ENCODE measurements at places on chromosomes 2 and 18.

DNA sequence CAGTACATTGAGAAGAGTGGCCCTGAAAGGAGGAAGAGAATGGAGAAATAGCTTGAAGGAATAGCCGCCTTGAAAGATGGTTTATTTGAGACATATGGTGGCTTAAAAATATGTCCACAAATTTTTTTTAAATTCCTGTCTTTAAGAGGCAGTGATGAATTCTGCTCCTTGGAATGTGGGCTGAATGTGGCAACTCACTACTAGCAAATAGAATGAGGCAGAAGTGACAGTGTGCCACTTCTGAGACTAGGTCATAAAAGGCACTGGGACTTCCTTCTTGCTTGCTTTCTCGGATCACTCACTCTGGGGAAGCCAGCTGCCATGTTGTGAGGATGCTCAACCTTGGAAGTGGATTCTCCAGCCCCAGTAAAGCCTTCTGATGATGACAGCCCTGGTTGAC is 67.0 kb downstream of the FAM161A start:
- DNase-seq, result no peak

- no peak for DNase-seq
These were observed 146.5 kb downstream of the DDX1 start for GRCh38 chr2:15738225-15738546.

GRCh38 chr18:74689251-74689650 is 91.6 kb downstream of the ZNF407 start:
- DNase-seq, result no peak

DNA sequence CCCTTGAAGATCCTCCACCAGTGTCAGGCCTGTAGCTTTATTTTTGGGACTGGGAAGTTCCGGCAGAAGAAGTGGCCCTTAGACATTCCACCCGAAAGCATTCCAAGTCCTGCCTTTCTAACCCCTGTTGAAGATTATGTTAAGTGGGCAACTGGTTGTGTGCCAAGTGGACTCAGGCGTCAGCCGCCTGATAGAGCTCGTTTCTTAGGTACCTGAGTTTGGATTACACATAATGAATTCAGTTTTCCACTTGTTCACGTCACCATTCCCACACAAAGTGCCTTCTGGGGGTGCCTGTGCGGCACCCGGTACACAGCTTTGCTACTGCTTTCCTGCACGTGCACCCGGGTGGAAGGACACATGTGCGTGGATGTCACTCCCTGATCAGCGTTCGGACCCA is 156.5 kb downstream of the PTGR3 start:
- DNase-seq, result no peak

- DNase-seq, result no peak
These were observed 56.0 kb downstream of the ABCA12 start for GRCh38 chr2:215082446-215082845.

- DNase-seq, result no peak
These were observed 102.9 kb upstream of the RAB6C start for GRCh38 chr2:129876541-129876940.

- DNase-seq, result no peak
These were observed 39.6 kb downstream of the DOK1 start for GRCh38 chr2:74593826-74594772.

- peak; percentile 82 for DNase-seq
These were observed 107.1 kb upstream of the TTN start for GRCh38 chr2:178914259-178914849.

- DNase-seq, result peak; percentile 24
These were observed 7.0 kb downstream of the INHBB start for GRCh38 chr2:120352696-120353590.

DNA sequence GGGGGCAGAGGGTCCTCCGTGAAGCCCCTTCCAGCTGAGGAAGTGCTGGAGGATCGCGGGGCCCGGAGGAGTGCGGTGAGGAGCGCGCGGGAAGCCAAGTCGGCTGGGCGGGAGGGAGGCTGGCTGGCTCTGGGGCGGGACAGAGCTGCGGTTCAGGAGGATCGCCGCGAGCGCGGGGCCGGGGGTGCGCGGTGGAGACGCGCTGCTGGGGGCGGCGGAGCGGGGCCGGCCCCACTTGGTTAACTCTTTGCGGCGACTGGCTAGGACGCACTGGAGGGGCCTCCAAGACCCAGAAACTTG is 464 bp downstream of the CYBRD1 start:
- no peak for DNase-seq

- DNase-seq, result no peak
These were observed at the start of gene ITPRIPL1 for GRCh38 chr2:96325041-96325883. ITPRIPL1 (plus strand) TSS chr2:96325317; CDS start chr2:96325840, 523 bp downstream.

DNA sequence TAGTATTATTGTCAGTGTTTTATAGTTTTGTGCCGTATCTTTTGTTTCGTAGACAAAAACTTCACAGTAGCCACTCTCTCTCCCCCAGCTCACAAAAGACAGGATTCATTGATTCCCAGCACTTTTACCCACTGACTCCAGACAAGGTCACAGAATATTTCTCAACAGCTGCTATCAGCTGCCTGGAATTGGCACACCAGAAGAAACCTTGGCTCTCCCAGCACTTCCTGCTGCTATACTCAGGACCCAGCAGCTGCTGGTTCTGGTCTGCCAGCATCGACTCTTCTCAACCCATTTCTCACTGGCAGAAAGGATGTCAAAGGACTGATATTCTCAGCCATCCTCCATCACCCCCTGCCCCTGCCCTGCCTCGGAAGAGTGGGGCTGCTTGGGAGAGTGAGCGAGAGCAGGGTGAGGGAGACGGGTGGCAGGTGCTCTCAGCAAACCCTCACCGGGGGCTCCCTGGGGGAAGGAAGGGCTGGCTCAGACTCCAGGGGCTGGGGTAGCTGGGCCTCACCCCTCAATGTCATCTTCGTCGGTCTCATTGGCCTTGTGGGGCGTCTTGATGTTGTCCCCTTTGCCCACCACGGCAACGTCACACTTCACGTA is 6.1 kb upstream of the OTOF start:
- no peak for DNase-seq

DNA sequence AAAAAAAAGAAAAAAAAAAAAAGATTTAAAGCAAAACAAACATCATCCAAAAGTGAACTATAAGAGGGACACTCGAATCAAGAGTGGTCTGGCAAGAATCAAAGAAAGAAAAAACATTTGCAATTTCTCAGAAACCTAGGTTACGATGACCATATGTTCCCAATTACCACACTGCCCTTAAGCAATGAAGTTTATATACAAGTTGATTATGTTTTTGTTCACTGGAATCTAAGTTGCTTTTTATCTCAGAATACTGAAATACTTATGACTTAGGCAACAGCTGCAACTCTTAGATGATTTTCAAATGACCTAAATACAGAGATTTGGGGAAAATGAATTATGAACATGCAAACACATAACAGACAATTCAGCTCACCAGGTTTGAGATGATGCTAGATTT is 597.1 kb upstream of the CHAC2 start:
- DNase-seq, result no peak

DNA sequence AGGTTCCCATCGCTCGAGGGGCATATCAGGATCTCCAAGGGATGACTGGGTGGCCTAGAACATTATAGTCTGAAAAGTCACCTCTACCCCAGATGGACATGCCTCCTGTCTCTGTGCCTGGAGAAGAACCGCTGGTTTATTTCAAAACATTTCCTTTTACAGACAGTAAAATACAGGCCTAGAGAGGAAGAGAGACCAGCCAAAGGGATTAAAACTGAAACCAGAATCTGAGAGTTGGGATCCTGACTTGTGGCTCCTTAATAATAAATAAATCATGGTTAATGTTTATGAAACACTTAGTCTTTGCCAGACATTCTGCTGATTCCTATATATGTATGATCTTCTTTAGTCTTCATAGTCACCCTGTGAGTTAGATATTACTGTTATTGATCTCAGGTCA is 153.7 kb downstream of the DDX1 start:
- no peak for DNase-seq

GRCh38 chr2:45862843-45863242 is 211.4 kb downstream of the PRKCE start:
- no peak for DNase-seq

DNA sequence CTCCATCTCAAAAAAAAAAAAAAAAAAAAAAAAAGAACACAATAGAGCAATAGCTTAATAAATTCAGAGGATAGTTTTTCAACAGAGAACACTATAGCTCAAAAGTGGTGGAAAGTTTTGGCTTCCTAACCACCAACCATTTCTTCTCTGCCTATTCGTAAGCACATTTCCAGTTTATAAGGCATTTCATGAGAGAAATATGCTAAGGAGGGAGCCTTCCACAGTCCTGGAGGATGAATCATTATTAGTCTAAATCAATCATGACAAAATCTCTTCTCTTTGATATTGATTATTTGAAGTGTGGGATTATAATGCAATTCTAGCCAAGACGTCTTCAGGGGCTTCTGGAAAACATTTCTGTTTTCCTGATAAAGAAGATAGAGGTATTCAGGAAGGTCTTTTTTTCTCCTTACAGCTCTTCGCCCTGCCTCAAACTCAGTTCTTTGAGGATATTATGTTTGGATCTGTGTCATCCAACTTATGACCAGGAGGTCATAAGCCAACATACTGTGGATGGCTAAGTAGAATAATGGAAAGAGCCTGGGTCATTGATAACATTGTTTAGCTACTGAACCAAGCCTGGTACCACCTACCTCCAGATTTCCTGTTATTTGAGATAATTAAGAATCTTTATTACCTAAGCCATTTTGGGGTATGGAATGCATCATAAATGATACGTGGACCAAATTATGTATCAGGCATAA is 207.3 kb downstream of the TRIB2 start:
- DNase-seq, result peak; percentile 23

- no peak for DNase-seq
These were observed 55.8 kb downstream of the ASXL2 start for GRCh38 chr2:25822190-25823117.

DNA sequence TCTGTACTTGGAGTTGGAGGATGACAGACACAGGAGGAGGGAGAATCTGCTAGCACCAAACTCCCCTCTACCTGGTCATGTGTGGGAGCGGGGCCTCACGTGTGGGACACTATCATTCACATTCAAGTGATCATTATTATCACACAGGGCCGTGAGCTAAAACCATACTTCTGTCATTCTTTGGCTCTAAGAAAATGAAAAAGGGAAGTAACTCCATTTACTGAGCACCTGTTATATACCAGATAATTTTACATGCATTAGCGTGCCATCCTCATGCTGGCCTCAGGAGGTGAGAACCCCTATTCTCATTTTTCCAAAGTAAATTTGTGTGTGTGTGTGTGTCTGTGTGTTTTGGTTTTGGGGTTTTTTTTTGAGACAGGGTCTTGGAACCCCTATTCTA is 150.1 kb downstream of the GLI2 start:
- DNase-seq, result no peak

- no peak for DNase-seq
These were observed 80.4 kb downstream of the TGFA start for GRCh38 chr2:70473101-70473722.

- DNase-seq, result no peak
These were observed 25.6 kb upstream of the INHBB start for GRCh38 chr2:120320318-120320851.

GRCh38 chr2:516944-517343 is 160.3 kb downstream of the TMEM18 start:
- no peak for DNase-seq

DNA sequence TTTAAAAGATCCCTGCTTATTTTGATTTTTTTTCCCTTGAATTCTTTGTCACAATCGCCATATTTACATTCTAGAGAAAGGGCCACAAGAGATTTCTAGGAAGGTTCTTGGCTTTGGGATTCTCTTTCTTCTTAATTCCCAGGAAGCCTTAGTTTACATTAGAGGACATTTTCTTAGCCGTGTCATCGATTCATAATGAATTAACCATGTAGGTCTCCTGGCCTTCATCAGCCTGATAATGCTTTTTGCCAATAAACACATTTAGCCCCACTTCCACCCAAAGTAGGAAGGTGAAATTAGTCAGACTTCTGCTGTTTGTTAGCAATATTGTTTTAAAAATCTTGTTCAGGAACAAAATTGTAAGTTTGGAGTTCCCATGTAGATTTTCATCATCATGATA is 71.3 kb upstream of the LPIN2 start:
- no peak for DNase-seq

- no peak for DNase-seq
These were observed 102.2 kb downstream of the DLGAP1 start for GRCh38 chr18:4352746-4353551.

DNA sequence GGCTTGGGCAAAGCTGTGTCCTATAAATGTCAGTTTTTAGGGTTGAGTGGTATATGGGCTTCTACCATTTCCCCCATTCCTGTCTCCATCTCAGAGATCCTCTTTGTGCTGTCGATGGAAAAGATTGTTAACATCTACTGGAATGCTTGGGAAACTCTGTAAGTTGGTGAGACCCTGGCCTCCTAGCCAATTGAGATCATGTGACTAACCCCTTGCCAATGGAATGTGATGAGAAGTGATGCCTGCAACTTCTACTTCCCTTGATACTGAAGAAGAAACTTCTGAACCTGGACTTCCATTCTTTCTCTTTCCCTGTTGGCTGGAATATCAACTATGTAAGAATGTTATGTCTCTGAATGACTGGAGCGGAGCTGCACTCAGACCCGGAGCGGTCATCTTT is 14.5 kb downstream of the SLC39A10 start:
- no peak for DNase-seq

GRCh38 chr2:198762441-198762840 is 695.3 kb downstream of the SATB2 start:
- DNase-seq, result no peak

DNA sequence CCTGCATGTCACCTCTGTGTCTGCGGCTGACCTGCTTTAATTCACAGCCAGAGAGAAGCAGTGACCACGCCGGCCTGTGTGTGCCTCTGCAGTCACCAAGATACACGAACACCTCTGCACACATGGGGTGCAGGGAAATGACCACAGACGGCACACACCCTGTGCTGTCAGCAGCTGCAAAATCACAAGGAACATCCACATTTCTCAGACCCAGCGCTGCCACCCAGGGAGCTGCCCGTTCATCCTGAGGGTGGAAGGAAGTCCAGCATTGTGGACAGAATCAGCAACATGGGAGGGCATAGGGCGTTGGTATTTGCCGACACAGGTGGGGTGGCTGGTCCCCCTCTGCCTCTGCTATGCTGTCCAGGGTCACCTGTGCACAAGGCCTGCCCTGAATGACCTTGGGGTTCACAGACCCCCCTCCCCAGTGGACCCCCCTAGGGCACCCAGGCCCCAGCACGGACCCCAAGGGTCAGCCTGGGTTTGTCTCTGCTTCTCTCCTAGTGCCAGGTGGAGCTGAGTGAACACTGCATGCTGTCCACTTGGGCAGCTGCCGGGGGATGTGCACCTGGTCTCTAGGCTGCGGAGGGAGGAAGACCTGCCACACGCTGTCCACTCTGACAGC is 107.4 kb downstream of the PXDN start:
- no peak for DNase-seq

DNA sequence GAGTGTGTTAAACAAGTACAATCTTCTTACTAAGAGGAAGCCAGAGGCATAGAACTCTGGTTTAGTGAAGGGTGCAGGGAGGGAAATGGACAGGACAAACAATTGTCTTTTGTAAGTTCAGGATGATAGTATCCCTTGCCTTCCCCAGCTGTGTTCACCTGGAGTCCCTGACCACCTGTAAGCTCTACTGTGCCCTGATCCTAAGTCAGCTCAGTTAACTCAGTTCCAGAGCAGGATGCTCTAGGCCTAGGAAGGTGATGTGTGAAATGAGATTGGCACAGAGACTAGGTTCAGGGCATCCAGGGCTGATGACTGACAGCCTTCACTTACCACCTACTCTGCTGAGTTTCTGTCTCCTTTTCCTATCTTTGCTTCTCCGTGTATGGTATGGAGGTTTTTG is 333.0 kb downstream of the SUCLG1 start:
- no peak for DNase-seq

GRCh38 chr2:69741575-69742321 is at the start of gene ANXA4:
ANXA4 (plus strand) TSS chr2:69742134; CDS start chr2:69781566, 39,432 bp downstream.
- DNase-seq, result peak; percentile 81

GRCh38 chr2:153474876-153475435 is 3.6 kb downstream of the RPRM start:
- DNase-seq, result no peak

- no peak for DNase-seq
These were observed 16.8 kb upstream of the LYPD6 start for GRCh38 chr2:149313512-149313972.
